ENCODE measurements at places on chromosomes 2 and 18. TPM values are rescaled to one million over a fixed set of nuclear protein-coding genes. Genes with fewer than 3 reads are reported as not detected.
A peak's percentile ranks its signal among the peaks of the same experiment; 100 is the strongest.

Gene HOXD9
- total RNA-seq = 9.8 TPM

Gene ABCG5
- not detected for total RNA-seq

Gene CCDC148
- total RNA-seq = 1.2 TPM

Gene UGT1A3
- not detected for total RNA-seq

Gene STARD6
- 1.9 TPM for total RNA-seq

Gene WNT10A
- total RNA-seq = 2.2 TPM

- no peak for DNase-seq
Measured at GRCh38 chr2:223148516-223148915, 96.5 kb downstream of the KCNE4 start.

GRCh38 chr18:49667462-49667861 is 105.6 kb downstream of the LIPG start:
- DNase-seq = no peak

DNA sequence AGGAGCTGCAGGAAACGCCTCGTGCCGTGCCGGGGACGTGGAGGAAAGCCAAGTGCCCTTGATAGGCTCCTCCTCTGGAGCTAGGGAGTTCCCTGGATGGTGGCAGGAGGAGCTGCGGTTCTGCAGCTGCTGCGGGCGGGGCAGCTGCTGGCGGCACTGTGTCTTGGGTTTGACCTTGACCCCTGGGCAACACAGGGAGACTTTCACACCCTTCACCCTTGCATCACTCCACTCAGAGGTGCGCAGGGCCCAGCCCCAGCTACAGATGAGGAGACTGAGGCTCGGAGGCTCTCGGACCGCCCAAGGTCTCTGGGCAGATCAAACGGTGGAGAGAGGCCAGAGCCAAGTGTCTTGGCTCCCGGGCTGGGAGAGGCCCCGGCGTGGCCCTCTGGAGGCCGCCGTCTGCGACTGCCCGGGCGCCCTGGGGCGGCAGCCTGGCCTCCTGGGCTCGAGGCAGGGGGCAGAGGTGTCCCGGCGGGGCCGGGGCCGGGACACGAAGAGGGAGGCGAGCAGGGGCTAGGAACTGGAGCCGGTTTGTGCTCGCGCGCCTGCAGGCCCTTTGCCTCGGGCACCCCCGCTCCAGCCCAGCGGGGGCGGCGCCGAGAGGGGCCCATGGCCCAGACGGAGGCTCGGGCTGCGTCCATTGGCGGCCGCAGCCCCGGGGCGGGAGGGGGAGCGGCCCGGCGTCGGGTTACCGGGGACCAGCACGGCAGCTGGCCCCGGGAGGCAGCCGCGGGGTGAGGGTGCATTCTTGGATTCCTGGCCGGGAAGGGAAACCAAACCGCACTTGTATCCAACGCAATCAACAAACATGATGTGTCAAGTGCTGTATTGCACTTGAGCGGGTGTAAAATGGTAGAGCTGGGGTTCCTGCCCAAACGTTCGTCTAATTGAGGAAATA is 129.6 kb upstream of the SLC1A4 start:
- DNase-seq = peak; percentile 50

GRCh38 chr2:38740851-38741731 is 10.1 kb downstream of the SRSF7 start:
- DNase-seq = no peak

- DNase-seq = no peak
Measured at GRCh38 chr2:196289000-196289399, 117.6 kb upstream of the STK17B start.

- no peak for DNase-seq
Measured at GRCh38 chr2:189506514-189506976, 65.3 kb downstream of the WDR75 start.

DNA sequence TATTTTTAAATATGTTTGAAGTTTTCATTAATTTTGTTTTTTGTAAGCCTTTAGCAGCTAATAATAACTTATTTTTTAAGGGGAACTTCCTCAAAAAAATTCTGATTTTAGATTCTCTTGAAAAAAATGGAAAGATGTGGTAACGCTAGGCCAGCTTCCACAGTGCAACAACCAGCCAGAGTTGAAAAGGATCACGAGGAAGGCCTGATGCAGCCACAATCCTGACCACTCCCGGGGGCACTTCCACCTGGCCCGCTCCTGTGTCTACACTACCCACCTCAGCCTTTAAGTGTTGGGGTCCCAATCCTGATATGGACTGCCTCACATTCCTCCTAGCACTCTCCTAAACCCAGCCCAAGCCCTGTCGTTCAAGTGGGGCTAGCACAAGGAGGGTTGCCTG is 101.1 kb downstream of the TMEM17 start:
- no peak for DNase-seq

DNA sequence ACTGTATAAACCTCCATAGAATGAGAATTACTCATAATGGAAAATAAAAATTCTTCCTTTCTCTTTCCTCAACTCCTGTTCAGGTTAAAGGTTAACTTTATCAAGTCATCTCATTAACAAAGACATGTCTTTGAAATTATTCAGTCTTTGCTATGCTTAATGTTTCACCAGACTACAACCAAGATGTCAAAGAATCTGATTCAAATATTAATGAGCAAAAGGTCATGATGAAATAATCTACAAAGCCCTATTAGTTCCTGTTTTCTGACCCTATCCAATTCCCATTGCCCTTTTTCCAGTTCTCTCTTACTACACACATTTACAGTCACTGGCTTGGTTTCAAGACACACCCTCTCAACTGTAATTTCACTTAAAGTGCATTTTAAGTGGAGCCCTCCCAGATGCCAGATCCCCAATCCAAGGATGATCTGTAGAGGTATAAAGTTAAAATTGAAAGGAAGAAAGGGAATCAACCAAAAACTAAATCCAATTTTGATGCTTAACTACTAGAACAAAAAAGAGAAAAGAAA is 246.9 kb upstream of the CYP26B1 start:
- peak; percentile 1 for DNase-seq

GRCh38 chr18:62585274-62586150 is 62.7 kb downstream of the ZCCHC2 start:
- no peak for DNase-seq

DNA sequence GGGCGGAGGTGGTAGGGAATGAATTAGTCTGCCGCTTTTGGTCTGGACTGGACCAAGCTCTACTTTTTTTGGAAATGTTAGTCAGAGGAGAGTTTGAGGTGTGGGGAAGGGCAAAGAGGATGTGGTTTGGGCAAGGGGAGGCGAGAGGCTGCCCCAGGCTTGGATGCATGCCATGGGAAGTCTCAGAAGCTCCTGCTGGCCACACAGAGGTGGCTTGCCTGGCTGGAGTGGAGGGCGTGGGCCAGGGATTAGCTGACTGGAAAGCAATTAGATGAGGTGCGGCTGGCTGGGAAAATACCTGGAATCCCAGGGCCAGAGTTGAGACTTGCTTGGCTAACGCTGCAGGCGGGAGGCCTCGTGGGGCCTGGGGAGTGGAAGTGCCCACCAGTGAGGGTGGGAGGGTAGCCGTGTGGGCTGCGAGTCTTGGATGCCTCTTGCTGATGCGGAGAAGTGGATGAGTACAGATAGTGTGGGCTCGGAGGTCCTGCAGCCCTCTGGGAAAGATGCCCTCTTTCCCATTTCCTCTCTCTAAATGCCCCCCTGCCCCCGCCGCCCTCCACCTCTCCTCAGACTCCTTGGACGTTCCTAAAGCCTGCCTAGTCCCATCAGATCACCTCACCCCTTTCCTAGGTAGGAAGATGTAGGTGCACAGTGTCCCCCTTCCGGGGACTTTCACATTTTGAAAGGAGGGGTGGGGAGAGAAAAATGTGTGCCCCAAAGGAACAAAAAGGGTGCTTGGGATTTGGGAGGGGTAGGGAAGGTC is 117.6 kb downstream of the SMAD7 start:
- no peak for DNase-seq

Measured in epithelial cell of proximal tubule (primary cell).